ENCODE measurements at places on chromosomes 1 and 21.

DNA sequence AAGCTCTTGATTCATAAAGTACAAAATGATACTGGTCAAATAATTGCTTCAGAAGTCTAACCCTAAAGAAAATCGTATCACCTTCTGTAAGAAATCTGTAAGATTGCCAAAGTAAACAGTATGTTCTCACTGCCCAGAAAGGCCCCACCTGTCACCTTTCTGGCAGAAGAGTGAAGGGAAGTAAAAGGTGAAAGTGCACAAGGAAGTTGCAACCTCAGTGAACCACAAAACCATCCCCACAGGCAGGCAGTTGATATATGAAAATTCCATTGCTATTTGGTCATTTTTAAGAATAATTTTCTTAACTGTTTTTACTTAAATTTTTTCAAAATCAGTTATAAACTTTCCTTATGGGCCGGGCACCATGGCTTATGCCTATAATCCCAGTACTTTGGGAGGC, 48.5 kb upstream of the FBXO28 start:
- DNase-seq = no peak

GRCh38 chr1:40306296-40306695, 10.8 kb downstream of the COL9A2 start:
- DNase-seq = no peak

DNA sequence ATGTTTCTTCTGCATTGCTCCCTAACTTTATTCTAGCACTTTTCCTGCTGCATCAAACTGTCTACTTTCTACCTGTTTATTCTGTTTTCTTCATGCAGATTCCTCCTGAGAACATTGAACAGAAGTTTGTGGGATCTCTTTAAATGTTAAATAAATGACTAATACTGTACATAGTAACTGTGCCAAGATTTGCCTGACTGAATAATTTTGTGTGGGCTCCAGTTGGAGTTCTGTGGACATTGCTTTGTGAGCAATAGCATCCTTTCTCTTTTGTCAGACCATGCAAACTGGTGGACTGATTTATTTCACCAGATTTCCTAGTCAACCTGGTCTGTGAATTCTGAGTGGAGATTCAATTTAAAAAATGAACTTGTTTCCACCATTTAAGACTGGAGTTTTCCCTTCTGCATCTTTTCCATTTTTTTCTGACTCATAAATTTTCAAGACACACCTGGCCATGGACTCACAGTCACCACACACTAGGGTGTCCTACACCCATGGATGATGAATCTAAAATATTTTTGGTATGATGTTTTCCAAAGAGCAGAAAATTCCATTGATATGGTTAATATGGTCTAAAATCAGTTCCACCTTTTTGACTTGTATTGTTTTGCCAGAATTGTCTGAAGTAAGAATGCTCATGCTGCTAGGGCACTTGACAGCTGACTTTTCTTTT, 140.7 kb upstream of the SPAG17 start:
- DNase-seq = no peak

DNA sequence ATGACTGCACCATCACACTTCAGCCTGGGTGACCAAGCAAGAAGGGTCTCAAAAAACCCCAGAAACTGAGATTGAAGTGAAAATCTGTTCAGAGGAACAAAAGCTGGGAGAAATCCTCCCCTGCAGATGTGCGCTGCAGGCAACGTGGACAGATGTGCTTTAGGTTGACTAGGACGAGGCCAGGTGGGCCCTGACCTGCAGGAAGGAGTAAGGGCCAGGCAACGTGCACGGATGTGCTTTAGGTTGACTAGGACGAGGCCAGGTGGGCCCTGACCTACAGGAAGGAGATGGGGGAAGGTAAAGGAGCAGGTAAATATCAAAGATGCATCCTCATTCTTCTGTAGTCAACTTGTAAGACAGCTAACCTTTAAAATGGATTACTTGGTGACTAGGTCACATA, 2.5 kb upstream of the KRTAP12-1 start:
- no peak for DNase-seq

DNA sequence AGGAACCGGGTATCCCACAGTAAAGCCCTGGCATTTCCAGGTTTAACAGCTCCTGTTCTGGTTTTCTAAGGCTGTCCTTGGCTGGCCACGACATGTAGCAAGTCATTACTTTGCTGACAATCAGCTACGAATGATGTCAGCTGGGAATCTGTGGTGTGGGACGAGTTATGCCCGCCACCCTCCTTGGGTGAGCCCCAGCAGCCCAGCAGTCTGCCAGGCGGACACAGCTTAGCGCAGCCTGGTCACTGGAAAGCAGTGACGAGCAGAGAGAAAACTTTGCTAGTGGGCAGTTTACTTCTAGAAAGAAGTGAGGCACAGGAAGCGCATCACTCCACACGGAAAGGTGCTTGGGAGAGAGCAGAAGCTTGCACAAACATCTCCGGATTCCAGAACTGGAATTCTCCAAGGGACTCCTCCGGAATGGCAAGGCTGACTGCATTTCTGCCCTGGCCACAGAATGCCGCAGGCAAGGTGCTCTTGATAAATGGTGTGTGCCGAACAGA, 15.5 kb upstream of the ZNF436 start:
- DNase-seq = no peak

DNA sequence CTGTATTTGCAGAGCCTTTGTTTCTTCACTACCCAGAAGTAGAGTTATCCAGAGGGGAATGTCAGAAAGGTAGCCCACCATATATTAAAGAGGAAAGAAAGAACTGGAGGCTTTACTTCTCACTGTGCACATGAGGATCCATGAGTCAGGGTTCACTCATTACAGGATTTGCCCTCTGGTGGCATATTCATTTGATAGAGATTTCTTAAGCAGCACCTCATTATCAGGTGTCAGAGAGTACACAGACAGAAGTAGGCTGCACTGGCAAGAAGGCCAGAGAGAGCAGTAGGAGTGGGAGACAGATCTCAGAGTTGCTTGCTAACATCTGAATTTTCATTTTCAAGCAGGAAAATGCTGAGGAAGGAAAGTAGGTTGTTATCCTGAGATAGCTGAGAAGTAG, 123.8 kb downstream of the PIK3R3 start:
- DNase-seq = no peak

- no peak for DNase-seq
These were observed 1.7 kb downstream of the CEP170 start for GRCh38 chr1:243253211-243253925.

DNA sequence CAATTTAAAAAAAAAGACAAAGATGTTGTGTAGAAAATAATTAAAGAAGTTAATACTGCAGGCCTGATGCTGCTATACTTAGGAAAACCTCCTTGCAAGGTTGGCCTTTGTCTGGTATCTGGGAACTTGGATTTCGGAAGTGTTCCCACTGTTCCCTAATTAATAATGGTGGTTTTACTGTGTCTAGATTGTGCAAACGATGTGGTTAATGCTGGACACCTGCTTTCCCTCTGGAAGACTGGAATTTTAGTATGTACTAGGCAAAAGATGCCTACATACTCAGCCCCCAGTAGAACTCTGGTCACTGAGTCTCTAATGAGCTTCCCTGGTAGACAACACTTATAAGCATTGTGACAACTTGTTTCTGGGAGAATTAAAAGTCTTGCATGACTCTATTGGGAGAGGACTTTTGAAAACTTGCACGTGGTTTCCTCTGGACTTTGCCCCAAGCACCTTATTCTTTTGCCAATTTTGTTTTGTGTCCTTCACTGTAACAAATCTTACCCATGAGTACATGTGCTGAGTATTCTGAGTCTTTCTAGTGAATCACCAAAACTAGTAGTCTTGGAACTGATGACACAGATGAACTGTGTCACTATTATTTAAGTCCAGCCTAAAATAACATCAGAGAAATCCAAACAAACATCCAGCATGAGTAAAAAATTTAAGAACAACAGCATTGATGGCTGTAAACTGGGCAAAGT, 40.4 kb downstream of the LIN9 start:
- no peak for DNase-seq

GRCh38 chr1:35452106-35452774, 105.0 kb downstream of the KIAA0319L start:
- DNase-seq = no peak

DNA sequence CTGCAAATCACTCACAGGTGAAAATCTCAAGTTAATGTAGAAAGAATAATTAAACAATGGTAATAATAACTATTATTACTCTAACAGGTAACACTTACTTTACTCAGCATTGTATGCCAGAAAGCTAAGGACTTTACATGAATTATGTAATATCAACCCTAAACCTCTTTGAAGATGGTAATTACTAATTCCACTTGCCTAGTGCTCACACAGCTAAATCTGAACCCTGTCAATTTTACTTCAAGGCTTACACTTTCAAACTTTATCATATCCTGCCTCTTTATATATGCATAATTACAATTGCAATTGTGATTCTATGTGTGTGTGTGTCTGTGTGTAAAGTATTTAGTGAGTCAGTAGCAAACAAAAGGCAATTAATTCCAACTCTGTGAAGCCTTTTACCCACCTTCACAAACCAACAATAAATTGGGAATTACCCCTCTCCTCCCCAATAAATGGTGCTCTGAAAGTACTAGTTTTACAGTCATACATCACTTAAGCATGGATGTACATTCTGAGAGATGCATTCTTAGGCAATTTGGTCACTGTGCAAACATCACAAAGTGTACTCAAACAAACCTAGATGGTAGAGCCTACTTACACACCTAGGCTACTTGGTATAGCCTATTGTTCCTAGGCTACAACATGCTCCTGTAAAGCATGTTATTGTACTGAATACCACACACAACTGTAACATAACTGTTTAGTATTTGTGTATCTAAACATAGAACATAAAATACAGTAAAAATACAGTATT, 5.9 kb downstream of the ZNF644 start:
- no peak for DNase-seq

- no peak for DNase-seq
These were observed 8.6 kb upstream of the NUAK2 start for GRCh38 chr1:205330150-205330549.
